Activated CD4-positive, CD25-positive, alpha-beta regulatory T cell treated with anti-CD3 and anti-CD28 coated beads, Interleukin-2, amount 50 U/mL, for 72 hours (primary cell): ENCODE measurements at places on chromosomes 2 and 18.

GRCh38 chr2:182448371-182448770, 21.5 kb upstream of the PDE1A start:
- no peak for DNase-seq

DNA sequence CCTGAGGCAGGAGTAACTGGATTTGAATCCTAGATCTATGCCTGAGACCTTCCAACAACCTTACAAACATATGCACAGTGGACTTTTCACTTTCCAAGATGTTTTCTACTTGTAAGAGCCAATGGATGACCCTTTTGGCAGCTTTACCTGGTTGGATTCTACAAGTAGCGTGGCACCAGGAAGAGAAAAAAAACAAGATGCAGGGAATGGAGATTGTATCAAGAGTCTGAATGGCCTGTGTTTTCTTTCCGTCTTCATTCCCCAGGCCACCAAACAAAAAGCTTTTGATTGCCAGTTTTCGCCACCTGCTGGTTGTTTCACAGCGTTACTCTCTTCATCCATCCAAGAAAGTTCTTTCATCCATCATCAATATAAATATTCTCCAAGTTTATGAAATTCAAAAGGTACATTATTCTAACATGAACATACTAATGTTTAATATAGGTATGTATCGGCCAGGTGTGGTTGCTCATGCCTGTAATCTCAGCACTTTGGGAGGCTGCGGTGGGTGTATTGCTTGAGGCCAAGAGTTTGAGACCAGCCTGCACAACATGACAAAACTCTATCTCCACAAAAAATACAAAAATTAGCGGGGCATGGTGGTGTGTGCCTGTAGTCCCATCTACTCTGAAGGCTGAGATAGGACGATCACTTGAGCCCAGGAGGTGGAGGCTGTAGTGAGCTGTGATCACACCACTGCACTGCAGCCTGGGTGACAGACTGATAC, 3.5 kb upstream of the BCL2 start:
- DNase-seq = no peak

- no peak for DNase-seq
These were observed 116.4 kb downstream of the CBLN2 start for GRCh38 chr18:72427721-72428120.

DNA sequence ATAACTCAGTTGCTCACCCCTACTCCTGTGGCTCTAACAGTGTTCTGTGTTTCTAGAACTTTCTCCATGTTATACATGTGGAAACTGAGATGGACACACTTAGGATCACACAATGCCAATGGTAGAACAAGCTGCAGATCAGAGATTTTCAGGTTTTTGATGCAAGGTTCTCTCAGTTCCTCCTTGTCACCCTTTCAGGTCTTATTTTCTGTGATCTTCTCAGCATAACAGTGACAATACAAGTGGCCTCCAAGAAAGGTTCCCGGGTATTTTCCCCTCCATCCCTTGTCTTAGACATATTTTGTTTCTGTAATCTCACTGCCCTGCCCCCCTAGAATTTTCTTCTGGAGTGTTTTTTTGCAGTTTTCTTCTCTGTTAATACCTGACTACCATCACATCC, 6.2 kb upstream of the MGAT5 start:
- DNase-seq = no peak

DNA sequence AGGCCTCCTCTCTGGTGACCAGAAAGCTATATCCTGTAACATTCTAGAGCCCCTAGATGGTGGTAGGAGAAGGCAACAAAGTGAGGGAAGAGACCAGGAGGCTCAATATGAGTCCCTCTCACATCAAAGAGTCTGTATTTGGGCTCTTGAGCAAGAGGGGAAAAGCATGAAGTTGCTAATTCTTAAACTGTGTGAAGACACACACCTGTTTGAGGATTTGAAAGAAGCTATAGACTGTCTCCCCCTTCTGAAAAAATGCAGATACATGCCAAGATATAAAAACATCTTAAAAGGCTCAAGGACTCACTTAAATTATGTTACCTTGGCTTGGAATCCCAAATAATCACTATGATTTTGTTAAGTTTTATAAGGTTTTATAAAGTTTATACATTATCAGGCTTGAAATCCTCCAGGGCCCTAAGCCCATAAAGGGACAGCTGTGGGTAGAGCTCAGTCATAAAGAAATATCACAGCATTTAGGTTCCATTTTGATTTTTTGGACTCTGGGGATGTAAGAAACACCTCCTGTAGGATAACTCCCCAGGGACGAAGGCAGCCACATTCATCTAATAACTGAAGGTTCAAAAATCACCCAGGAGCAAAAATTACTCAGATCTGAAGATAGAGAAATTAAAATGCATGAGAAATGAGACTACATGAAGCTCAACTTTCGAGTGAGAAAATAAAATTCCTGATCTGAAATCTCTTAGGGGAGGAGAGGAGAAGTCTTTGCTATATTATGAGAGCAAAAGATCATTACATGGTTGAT, 136.1 kb upstream of the LGALSL start:
- no peak for DNase-seq

DNA sequence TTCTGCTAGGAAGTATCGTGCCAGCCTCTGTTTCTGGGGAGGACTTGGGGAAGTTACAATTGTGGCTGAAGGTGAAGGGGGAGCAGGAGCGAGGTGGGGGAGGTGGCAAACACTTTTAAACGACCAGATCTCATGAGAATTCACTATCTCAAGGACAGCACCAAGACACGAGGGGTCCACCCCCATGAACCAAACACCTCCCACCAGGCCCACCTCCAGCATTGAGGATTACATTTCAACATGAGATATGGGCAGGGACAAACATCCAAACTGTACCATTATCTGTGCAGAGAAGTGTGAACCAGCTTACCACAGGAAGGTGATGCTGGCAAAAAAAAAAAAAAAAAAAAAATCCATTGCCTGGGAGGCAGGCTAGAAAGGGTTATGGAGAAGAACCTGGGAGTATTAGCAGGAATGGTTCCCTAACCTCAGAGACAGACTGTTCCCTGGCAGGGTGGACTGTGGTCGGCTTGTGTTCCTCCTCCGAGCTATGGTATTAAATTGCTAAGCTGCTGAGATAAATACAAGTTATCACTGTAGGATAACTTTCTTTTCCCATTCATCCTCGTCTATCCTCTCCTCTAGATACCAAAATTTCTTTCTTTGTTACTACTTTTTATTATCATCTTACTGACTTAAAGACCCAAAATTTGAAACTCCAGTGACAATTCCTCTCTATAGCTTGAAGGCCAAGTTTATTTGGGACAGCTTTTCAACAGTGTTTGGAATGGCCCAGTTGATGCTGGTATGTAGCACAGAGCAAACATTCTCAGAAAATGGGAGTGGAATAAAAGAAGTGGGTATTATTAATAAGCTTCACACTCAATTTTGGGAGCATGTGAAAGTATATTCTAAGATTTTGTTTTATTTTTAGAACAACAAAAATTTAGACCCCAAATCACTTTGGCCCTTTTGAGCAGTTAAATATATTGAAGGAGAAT, 73.7 kb upstream of the MAP3K20 start:
- DNase-seq = no peak
